Naive thymus-derived CD4-positive, alpha-beta T cell (primary cell): ENCODE measurements at places on chromosomes 16 and 17. TPM values are rescaled to one million over a fixed set of nuclear protein-coding genes. Genes with fewer than 3 reads are reported as not detected.

The NCBP3 gene
- 41.5 TPM for total RNA-seq

The TMEM100 gene
- total RNA-seq: not detected

The HSD11B2 gene
- total RNA-seq: not detected

The RAB37 gene
- 58.5 TPM for total RNA-seq

The SPATA22 gene
- total RNA-seq: 0.19 TPM

The CCDC78 gene
- 3.0 TPM for total RNA-seq

The B9D1 gene
- 2.7 and 5.0 TPM in 2 replicates for total RNA-seq

DNA sequence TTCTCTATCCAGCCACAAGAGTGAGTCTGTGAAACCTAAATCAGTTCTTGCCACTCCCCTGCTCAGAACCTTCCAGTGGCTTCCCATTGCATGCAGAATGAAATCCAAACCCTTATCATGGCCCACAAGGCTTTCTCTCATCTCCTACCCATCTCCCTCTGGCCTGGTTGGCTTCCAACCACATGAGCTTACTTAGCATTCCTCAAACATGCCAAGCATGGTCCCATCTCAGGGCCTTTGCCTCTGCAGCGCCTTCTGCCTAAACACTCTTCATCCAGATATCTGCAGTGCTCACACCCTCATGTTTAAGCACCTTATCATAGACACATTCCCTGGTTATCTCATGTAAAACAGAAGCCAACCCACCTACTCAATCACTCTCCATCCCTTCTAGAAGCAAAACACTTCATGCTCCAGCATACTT is 15.5 kb downstream of the TK2 start:
- no peaks in the 10 kb centered on the region for H3K27me3 ChIP-seq
- peaks cover 4% of the 10 kb centered on the region for H3K36me3 ChIP-seq
- H3K27ac ChIP-seq: no peak overlapping the region
- no peak for DNase-seq
